Adrenal gland (tissue), 19 donors: ENCODE measurements at places on chromosomes 1 and 21. TPM values are rescaled to one million over a fixed set of nuclear protein-coding genes. Genes with fewer than 3 reads are reported as not detected.

The ETV3L gene
- total RNA-seq, result not detected

The STRIP1 gene
- total RNA-seq, result 41.6 TPM

The WDR77 gene
- 35.1 TPM for total RNA-seq

The ITLN2 gene
- not detected for total RNA-seq

The CALML6 gene
- total RNA-seq, result not detected

The OR2M3 gene
- not detected for total RNA-seq

The SELE gene
- 0.85 TPM for total RNA-seq

The RAB3B gene
- total RNA-seq, result 0.97 TPM

The GSTM5 gene
- total RNA-seq, result 1.9 TPM

The LAMTOR2 gene
- total RNA-seq, result 71.2 TPM

The LORICRIN gene
- not detected for total RNA-seq

The AMIGO1 gene
- total RNA-seq, result 27.7 TPM
